ENCODE measurements at places on chromosomes 16 and 17.

GRCh38 chr17:8935191-8935590 is 30.3 kb downstream of the PIK3R5 start:
- DNase-seq: peak; percentile 52

- no peak for DNase-seq
Observed at GRCh38 chr17:31371511-31372097, 19.9 kb upstream of the RAB11FIP4 start.

DNA sequence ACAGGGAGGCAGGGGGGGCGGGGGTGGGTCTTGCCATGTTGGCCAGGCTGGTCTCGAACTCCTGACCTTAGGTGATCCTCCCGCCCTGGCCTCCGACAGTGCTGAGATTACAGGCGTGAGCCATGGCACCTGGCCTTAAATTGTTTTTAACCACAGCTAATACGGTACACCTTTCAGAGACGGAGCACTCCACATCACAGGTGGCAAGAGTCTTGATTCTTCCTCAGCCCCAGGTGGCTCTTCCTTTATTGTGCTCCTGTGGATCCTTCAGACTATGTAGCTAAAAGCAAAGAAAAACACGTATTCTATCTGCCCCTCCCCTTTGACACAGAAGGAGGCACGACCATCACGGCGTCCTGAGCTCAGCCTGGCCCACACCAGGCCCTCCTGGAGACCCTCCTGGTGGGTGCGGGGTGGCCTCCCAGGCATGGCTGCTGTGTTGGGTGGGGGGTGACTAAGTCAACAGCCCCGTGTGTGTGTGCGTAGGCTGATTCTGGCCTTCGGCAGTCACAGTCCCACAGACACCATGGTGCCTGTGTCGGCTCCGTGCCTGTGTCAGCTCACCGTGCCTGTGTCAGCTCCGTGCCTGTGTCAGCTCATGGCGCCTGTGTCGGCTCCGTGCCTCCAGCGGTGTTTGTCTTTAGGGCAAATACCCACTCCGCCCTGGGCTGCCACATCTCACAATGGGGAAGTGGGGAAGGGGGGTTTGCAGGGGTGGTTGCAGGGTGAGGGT is 10.8 kb upstream of the SECTM1 start:
- DNase-seq: no peak

- peak; percentile 66 for DNase-seq
Observed at GRCh38 chr17:27473748-27474609, 17.7 kb downstream of the KSR1 start.
